ENCODE measurements at places on chromosomes 2 and 18.

- DNase-seq, result no peak
These were observed 40.1 kb upstream of the GALR1 start for GRCh38 chr18:77209587-77209986.

DNA sequence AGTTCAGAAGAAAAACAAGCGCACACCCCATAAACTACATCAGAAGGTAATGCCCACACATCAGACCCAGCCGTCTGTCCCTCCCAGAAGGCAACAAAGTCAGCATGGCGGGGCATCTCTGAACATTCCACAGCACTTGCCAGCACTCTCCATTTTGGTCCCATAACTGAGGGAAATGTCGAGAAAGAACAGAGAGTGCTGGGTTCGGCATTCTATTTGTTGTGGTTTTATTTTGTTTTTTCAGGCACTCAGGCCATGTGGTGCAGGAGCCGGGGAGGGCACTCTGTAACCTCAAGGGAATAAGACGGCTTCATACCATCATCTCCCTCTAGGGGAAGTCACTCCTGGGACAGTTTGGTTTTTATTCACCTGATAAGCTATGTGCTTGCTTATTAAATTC, 156.0 kb downstream of the SEPTIN10 start:
- DNase-seq, result no peak

DNA sequence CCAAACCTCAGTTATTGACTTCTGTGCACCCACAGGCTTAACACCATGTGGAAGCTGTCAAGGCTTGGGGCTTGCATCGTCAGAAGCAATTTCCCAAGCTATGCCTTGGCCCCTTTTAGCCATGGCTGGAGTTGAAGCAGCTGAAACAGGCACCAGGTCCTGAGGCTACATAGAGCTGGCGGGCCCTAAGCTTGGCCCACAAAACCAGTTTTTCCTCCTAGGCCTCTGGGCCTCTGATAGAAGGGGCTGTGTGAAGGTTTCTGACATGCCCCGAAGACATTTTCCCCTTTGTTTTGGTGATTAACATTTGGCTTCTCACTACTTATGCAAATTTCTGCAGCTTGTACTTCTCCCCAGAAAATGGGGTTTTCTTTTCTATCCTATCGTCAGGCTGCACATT, 9.1 kb upstream of the TMX3 start:
- no peak for DNase-seq

GRCh38 chr2:148513427-148513826, 131.1 kb upstream of the EPC2 start:
- no peak for DNase-seq

DNA sequence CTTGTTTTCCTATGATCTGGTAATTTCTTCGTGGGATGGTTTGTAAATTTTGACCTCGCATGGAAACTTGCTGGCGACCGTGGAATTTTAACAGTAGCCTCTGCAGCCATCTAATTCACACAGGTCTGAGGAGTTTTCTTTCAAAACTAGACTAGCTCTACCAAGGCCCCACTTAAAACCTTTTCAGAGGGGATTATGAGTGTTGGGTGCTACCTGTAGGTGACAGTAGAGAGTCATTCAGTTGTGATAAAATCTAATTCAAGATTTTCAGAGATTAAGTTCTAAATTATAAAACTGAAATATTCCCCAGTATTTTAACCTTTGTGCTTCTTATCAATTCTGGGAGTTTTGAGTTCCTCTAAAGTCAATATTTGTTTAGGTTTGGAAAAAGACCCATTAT, 31.0 kb downstream of the THSD7B start:
- DNase-seq, result no peak

DNA sequence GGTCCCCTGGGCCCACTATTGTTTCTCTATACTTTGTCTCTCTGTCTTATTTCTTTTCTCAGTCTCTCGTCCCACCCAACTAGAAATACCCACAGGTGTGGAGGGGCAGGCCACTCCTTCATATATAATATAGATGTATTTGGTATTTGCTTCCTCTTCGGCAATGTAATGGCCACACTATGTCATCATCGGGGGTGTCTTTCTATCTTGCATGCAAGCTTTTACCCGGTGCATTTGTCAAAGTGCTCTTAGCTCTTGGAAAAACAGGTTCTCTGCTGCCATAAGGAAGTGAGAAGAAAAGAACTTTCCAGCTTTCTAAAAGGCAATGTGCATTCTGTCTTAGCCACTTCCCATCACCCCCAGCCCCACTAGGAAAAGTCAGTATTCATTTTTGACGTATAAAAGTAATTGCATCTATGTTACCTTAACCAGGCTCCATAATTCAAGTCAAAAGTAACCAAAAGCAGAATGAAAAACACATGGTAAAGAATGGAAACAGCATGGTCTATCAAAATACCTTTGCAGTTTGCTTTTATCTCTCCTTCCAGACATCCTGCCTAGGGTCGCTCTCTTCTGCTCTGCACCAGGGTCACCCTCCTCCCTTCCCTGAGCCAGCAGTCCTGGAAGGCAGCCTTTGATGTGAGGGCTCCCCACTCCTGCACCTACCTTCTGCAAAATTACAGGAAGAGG, 27.2 kb upstream of the FHL2 start:
- DNase-seq, result no peak

DNA sequence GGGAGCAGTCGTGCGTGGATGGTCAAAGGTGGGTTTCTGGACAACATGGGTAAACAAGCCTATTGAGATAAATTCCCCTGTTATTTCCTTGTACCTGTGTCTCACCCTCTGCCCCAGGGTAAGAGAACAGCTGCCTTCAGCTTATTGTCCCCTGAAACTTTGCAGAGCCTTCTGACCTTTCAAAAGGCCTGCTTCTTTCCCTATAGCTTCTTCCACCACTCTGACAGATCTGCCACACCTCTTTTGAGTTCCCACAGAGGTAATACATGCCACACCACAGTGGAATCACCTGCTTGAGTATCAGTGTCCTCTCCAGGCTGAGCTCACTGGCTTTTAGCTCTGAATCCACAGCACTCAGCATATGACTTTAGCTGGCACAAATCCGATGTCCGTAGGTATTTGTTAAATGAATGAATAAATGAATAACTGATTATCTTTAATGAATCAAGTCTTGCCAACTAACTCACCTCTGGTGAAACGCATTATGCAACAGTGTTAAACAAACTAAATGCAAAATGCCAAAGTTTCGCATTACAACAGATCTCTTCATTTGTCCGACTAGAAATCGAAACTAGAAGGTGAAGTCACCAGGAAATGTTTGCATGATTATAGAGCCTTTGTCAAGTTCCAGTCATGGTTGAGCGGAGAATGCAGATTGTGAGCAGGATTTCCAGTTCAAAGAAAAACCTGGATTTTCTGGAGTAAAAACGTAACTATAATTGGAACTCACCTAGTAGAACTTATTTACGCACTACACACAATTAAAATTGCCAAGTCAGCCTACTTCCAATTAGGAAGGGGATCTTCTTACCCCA, 16.4 kb downstream of the DYNAP start:
- DNase-seq, result no peak

GRCh38 chr2:241843321-241844065, 15.2 kb downstream of the PDCD1 start:
- no peak for DNase-seq

GRCh38 chr2:16197504-16198147, 257.3 kb downstream of the MYCN start:
- DNase-seq, result no peak

GRCh38 chr2:129717560-129718130, 261.8 kb upstream of the RAB6C start:
- DNase-seq, result no peak

- no peak for DNase-seq
These were observed 26.3 kb upstream of the POMC start for GRCh38 chr2:25194576-25195122.

GRCh38 chr2:116674188-116674587, 1140.3 kb upstream of the DDX18 start:
- DNase-seq, result no peak

GRCh38 chr18:24014986-24015638, 558 bp downstream of the TTC39C start:
- DNase-seq, result peak; percentile 61

GRCh38 chr2:145688156-145688555, 1168.2 kb upstream of the ZEB2 start:
- DNase-seq, result no peak
